ENCODE measurements at places on chromosomes 11 and 22.
A peak's percentile ranks its signal among the peaks of the same experiment; 100 is the strongest.

GRCh38 chr22:18045794-18046193, 21.4 kb upstream of the MICAL3 start:
- DNase-seq: no peak

GRCh38 chr11:16418428-16419097, 62.2 kb upstream of the SOX6 start:
- no peak for DNase-seq

DNA sequence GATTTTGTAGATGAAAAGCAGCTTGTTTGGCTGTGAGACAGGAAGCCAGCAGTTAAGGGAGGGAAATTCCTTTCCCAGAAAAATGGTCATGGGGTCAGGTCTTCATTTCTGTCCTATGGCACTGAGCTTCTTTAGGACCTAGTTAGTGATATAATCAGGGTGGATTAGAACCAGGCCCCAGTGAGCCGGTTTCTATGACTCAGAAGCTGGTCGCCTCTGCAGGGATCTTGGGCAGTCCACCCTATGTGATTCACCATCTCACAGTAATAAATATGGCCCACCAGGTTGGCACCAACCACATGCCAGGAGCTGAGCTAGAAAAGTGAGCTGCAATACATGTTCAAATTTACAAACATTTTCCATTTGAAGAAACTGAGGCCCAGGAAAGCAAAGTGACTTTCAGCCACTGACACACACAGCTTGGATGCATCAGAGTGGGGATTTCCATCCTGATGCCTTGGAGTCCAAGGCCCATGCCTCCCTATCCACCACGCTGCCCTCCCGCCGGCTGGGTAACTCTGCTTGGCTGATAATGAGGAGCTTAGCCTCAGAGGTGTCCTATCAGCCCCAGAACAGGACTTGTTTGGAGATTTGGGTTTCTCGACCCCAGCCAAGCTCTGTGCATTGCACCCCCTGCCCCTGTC, 42.0 kb downstream of the CD82 start:
- no peak for DNase-seq

DNA sequence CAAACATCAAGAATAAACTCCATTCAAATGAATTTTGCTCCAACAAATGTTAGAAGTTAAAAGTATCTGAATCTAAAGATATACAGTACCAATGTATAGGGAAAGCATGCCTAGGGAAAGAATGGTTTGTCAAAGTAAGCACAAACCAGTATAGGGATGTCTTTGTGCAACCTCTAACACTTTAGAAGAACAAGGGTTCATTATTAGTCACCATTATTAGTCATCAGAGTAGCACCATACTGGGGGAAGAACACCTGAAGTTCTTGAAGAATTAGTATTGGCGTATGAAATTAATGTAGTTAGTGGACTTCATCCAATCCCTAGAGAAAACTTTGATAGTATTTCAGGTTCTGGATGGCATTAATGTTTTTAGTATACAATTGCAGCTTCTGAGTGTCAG, 943.7 kb downstream of the METTL15 start:
- no peak for DNase-seq

DNA sequence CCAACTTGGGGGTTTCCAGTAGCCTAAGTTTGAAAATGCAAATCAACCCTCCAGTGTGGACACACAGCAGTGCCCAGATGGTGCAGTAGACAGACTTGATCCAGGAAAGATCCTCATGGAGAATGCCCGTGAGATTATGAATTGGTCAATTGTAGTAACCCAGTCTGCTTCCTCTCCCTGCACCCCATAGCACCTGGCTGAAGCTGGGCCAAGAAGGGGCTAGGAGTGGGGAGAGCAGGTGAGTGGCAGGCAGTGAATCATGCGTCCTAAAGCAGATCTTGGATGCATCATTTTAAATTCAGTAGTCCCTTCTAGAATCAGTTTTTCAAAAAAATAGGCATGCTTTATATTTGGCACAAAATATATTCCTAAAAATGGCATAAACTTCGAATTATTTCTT, 52.2 kb downstream of the CYB5R2 start:
- DNase-seq: no peak

GRCh38 chr22:20436768-20437612, 635 bp downstream of the SCARF2 start:
- DNase-seq: no peak

DNA sequence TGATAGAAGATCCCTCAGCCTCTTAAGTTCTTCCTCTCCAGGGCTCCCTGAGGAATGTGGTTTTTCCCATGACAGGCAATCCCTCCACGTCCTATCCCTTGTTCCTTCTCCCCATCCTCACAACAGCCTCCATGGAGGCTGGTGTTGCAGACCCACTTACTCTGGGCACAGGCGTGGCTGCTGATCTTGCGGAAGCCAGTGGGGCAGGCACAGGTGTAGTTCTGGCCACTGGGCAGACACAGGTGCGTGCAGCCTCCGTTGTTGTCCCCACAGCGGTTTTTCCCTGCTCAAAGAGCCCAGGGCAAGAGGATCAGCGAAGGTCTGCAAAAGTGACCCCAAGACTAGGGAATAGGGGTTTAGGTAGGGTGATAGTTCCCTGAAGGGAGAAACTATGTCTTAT, 29.1 kb downstream of the LRP4 start:
- DNase-seq: no peak

- no peak for DNase-seq
Measured at GRCh38 chr11:91742155-91742554, 482.5 kb upstream of the FAT3 start.

GRCh38 chr11:128957202-128957482, 14.5 kb upstream of the TP53AIP1 start:
- no peak for DNase-seq

GRCh38 chr22:36725366-36726006, 21.9 kb upstream of the CACNG2 start:
- no peak for DNase-seq

- no peak for DNase-seq
Measured at GRCh38 chr11:103928802-103929161, 107.7 kb upstream of the DDI1 start.

DNA sequence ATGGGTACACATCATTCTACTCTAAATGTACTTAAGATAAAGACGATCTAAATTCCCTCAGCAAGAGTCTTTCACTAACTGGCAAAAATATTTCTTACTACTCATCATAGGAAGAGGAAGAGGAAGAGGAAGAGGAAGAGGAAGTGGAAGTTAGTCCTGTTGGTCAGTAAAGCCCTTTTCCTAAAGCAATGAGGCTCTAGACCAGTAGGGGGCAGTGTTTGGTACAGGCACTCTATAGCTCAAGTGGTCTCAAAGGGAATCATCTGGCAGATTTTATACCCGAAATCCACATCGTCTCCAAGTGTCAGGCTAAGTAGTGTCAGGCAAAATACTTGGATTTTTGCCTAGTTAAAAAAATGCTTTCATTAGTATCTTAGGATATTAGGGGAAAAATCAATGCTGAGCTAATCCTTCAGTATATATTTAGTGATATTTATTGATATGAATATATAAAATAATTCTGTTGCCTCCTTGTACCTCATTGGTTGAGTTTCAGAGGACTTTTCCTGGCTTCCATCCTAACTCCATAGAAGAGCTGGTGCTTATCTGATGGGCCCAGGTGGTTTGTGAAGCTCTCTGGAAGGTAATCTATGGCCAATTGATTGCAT, 7.7 kb downstream of the BLID start:
- no peak for DNase-seq

DNA sequence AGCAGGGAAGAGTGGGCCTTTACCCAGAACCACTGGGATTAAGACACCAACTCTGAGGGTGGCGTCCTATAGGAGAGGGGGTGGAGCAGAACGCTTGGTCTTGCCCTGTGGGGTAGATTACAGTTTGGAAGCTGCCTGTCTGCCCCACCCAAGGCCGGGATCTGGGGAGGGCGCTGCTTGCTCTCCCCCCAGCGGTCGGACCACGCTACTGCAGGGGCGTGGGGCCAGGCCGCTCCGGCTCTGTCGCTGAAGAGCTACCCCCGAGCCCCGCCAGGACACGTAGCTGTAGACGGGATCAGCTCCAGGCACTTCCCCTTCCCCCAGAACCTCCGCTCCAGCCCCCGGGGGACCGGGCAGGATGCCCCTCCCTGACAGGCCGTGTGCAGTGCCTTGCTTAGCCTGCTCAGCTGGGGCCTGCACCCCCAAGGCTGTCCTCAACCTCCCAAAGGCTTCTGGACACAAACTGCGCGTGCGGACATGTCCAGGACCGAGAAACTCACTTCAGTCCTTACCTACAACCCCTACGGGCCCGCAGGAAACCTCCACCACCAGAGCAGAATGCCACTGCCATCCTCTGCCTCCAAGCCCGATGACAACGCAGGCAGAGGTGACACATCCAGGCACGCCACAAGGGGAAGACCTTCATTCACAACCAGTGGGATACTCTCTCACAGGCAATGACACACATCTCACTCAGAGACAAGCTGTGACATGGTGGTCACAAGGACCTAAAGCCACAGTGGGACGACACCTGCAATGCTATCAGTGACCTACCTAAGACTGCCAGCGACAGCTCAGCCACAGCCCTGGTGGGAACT, 3.6 kb downstream of the AHNAK start:
- peak; percentile 73 for DNase-seq

DNA sequence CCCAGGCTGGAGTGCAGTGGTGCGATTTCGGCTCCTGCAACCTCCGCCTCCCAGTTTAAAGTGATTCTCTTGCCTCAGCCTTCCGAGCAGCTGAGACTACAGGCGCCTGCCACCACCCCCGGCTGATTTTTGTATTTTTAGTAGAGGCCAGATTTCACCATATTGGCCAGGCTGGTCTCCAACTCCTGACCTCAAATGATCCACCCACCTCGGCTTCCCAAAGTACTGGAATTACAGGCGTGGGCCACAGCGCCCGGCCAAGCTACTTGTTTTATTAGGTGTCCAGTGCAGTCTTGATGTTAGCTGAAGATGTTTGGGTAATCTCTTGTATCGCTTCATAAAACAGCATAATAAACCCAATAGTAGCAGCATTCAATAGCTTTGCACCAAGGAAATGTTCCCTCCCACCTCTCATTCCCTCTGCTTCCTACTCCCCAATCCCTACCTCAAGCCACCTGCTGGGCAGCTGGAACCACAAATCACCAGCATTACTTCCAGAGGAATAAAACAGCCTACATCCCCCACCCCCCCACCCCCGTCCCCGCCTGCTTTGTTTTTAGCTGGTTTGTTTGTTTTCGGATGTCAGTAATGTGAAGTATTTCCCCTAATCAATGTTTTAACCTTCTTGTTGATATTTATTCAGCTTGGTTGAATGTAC, 11.0 kb upstream of the GRIK4 start:
- no peak for DNase-seq

DNA sequence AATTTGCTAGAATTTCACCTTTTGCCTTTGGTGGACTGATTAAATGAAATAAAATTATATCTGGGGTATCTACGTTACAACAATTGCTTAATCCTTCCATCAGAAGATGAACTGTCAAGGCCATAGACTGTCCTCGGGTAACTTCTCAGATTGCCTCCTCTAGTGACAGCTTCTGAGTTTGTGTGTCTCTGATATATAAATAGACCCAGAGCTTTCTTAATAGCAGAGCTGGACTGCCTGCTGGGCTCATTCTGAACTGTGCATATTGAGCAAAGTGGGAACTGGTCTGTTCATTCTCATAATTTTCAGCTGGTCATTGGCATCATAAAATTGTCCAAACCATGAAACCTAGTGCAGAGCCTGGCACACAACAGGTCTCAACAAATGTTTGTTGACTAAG, 99.1 kb upstream of the GRAMD1B start:
- no peak for DNase-seq

DNA sequence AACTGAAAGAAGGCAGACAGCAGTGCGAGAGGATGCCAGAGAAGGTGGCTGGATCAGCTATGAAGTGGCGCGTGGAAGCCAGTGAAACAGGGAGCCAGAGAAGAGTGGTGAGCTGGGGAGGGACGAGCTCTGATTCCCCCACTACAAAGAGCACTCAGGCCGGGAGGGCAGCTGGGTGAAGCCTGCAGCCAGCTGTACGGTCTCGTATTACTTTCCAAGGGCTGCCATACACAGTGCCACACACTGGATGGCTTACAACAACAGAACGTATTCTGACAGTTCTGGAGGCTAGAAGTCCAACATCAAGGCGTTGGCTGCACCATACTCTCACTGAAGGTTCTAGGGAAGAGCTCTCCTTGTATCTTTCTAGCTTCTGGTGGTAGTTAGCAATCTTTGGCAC, 47.1 kb upstream of the WNT11 start:
- no peak for DNase-seq

DNA sequence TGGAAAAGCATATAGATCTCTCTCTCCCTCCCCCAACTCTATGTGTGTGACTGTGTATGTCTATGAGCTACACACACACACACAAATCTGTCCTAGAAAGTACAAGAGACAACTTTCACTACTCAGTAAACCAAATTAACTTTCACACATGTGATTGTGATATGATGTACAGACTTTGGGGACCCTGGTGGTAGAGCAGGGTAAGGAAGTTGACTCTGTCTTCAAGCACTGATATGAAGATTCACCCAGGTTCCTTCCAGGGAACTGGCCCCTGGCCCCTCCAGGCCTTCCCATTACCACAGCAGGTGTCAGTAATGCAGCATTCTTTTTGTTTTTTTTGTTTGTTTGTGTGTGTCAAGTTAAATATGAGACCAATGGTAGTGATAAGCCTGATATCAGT, 66.1 kb upstream of the PTH start:
- no peak for DNase-seq

DNA sequence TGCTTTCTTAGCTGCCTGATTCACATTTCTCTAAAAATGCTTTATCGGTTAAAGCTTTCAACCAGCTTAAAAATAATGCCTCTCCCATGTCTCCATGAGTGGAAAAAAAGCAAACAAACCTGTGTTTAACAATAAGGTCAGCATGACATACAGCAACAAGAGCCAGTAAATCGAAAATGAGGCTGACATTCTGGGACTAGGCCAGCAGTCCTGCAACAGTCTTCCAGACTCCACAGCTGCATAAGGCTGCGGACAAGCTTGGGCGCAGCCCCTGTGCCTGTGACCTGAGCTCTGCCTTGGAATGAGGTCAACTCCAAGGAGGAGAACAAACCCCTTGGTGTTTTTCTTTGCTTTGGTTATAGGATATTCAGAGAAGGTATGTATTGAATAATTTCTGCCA, 95.5 kb downstream of the PGR start:
- no peak for DNase-seq

GRCh38 chr11:44601471-44602370, 36.3 kb downstream of the CD82 start:
- no peak for DNase-seq

- DNase-seq: peak; percentile 12
Measured at GRCh38 chr11:71420455-71421241, 27.5 kb downstream of the DHCR7 start.

- no peak for DNase-seq
Measured at GRCh38 chr11:10319702-10320558, 15.1 kb downstream of the ADM start.

DNA sequence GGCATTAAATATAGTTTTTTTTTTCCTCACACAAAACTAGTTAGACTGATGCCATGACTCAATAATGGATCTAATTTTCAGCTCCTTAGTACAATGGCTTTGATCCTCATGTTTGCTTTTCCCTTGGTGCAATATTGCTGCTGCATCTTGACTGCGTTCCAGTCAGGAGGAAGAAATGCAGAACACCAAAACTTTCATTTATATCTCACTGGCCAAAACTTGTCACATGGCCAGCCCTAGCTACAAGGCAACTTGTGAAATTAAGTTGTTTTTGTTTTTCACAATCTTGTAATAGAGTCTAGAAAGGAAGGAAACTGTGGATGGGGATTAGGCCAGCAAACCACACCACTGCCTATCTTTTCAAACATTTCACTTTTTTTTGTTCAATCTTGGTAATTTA, 36.7 kb downstream of the SMC1B start:
- no peak for DNase-seq

GRCh38 chr11:78210000-78210608, 21.4 kb downstream of the USP35 start:
- no peak for DNase-seq

Measured in stimulated activated CD4-positive, alpha-beta T cell treated with anti-CD3 and anti-CD28 coated beads, Interleukin-12 subunit alpha, Interleukin-12 subunit beta, amount 100 ng/mL, for 48 hours (primary cell).